ENCODE measurements at places on chromosomes 7 and 10.

- DNase-seq = no peak
Measured at GRCh38 chr10:29932991-29933390, 126.4 kb downstream of the JCAD start.

DNA sequence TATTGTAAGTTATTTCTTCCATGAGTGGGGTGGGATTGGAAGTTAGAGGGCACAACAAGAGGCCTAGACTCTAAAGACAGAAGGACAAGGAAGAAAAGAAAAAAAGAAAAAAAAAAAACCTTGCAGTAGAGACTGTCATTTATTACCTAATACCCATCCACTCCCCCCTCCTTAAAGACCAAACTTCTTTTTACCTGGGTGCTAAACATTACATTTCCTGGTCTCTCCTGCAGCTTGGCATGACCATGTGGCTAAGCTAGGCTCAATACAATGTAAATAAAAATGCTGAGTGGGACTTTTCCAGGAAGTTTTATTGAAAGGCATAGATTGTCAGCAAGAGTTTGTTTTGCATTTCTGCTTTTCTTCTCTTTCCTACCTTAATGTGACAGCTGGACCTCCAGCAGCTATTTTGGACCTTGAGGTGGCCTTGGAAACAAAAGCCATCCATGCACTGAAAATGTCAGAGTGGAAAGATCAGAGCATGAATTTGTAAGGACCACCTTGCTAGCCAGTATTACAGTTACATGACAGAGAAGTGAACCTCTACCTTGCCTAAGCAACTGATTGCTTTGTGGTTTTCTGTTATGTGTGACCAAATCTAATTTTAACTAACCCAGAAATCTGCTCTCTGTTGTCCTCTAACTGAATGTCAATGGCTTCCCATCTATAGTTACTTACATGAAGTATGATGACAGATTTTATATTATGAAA lies 81.3 kb upstream of the SFMBT2 start:
- no peak for DNase-seq

DNA sequence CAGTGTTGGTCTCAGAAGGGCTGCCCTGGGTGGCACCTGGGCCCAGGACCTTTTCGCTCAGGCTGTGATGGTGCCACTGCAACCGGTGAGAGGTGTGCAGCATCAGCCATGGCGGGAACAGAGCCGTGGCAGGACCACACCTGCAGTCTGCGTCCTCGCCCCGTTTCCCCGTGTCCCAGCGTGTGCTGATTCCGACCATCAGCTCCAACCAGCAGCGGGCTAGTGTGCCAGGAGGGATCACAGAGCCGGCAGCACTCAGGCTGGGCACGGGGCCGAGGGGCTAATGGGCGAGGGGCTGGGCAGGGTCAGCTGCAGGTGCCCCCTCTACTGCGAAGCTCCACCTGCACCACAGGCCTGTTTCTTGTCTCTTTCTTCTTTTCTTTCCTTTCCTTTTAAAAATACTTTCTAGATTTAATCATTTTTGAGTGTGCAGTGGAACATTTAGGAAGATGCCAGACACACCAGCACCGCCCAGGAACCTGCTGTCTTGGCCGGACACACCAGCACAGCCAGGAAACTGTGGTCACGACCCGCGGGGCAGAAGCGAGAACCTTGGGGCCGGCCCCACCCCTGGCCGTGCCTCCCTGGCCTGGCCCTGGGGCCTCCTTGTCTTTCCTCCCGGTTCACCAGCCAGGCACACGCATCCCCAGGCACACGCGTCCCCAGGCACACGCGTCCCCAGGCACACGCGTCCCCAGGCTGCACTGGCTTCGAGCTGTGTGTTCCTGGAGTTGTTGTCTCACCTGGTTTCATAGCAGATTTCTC lies 34.6 kb downstream of the ADGRA1 start:
- no peak for DNase-seq

- DNase-seq = no peak
Measured at GRCh38 chr10:99403674-99404073, 26.8 kb downstream of the GOT1 start.

DNA sequence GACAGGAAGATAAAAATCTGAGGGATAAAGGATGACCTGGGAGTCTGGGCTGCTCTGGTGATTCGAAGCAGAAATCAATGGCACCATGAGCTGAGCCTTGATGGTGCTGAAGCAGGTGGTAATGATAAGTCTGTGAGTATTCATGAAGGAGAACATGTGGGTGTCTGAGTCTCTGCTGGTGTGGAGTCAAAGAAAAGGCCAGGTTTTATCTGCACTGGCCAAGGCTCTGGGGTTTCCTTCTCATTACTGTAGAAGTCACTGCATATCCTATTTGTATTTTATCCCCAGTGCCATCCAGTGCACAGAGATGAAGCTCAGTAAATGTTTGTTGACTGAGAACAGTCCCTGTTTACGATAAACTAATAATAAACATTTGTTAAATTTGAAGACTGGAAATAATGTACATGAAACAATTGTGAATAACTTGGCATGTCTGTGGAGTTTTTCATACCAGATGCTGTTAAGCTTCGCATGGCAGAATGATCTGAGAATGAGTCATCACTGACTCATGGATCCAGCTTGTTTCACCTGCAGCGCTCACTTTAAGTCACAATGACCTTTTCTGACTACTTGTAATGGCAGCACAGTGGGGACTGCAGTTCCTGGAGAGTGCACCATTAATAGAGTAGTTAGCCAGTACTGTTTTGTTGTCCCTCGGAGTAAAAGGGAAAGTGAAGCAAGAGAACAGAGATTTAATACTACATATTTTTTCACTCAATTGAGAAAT lies 538.5 kb downstream of the HTR7 start:
- DNase-seq = peak; percentile 18
